ENCODE measurements at places on chromosomes 11 and 22.

- no peak overlapping the region for H3K27ac ChIP-seq
- H3K36me3 ChIP-seq: no peaks in the 10 kb centered on the region
- no peak overlapping the region for H3K4me3 ChIP-seq
- H3K27me3 ChIP-seq: no peaks in the 10 kb centered on the region
- no peak for DNase-seq
Observed at GRCh38 chr22:42976217-42976933, 38.6 kb downstream of the PACSIN2 start.

DNA sequence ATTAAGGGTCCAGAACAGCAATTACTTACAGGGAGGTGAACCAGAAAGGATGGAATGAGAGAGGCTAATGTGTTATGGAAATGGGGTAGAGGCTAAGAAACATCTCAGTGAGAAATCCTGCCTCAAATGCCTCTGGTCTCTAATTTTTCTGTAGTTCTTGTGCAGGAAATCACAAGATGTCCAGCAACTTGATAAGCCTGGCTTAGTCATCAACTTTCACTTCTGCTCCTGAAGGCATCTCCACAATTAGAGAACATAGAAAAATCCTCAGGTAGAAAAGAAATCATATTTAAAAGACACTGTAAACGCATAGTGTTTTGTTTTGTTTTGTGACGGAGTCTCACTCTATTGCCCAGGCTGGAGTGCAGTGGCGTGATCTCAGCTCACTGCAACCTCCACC lies 18.7 kb downstream of the MRGPRX4 start:
- DNase-seq: peak; percentile 4
- H3K27ac ChIP-seq: no peak overlapping the region
- no peaks in the 10 kb centered on the region for H3K4me1 ChIP-seq
- no peaks in the 10 kb centered on the region for H3K36me3 ChIP-seq
- H3K27me3 ChIP-seq: peaks cover 18% of the 10 kb centered on the region

DNA sequence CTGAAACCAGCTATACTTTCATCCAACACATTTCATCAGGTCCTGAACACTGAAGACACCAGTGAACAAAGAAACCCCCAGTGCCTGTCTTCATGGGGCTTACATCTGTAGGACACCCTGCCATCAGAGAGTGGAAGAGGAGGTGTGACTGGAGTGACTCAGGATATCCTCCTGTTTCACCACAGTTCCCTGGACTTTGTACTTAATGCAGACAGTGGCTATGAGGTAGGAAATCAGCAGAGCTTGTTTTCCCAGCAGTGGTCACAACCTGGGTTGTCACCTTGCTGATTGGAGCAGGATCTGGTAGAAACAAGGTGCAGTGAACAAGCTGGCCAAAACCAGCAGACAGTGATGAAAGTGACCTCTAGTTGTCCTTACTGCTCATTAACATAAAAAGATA lies 128.8 kb downstream of the KIRREL3 start:
- no peak overlapping the region for H3K4me3 ChIP-seq
- H3K27ac ChIP-seq: no peak overlapping the region
- H3K4me1 ChIP-seq: no peaks in the 10 kb centered on the region

DNA sequence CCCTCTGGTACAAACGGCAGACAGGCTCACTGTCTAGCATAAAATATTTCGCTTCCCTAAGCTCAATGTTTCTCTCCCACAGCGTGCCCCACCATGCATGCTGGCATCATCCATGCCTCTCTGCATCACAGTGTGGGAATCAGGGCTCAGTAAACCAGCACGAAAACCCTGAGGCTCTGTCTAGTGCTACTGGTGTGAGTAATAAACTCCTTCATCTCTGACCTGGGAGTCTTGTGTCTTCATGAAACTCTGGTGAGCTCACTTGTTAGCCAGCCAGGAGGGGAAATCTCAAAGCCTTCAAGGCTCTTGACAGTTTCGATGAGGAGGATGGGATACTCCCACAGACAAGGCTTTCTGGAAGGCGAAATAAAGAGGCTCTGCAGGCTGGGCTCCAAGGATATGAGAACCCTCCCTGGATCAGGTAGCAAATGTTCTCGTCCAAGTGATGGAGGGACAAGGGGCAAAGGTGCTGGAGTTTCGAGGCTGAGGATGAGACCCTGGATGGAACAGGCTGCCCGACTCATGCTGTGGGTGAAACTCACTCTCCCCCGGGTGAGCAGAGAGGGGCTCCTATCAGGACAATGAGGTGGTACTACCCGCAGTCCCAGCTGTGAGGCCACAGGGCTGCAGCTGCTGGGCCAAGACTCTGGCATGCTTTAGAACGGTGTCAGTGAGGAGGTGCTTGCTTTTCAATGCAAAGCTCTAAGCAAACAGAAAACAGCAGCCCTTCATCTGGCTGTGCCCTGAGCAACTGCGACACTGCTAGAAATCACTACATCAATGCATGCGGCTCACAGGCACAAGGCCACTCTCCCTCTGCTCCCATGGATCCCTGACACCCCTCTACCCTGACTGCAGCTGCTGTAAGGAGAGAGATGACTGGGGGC lies 69.3 kb downstream of the SHANK2 start:
- H3K27me3 ChIP-seq: no peaks in the 10 kb centered on the region
- H3K4me3 ChIP-seq: no peak overlapping the region
- DNase-seq: no peak
- peaks cover 2% of the 10 kb centered on the region for H3K36me3 ChIP-seq
- H3K4me1 ChIP-seq: peaks cover 6% of the 10 kb centered on the region

Measured in large intestine (tissue), 12 donors.